IPS-NIHi11 (cell line): ENCODE measurements at places on chromosomes 5 and 9.
A peak's percentile ranks its signal among the peaks of the same experiment; 100 is the strongest.

DNA sequence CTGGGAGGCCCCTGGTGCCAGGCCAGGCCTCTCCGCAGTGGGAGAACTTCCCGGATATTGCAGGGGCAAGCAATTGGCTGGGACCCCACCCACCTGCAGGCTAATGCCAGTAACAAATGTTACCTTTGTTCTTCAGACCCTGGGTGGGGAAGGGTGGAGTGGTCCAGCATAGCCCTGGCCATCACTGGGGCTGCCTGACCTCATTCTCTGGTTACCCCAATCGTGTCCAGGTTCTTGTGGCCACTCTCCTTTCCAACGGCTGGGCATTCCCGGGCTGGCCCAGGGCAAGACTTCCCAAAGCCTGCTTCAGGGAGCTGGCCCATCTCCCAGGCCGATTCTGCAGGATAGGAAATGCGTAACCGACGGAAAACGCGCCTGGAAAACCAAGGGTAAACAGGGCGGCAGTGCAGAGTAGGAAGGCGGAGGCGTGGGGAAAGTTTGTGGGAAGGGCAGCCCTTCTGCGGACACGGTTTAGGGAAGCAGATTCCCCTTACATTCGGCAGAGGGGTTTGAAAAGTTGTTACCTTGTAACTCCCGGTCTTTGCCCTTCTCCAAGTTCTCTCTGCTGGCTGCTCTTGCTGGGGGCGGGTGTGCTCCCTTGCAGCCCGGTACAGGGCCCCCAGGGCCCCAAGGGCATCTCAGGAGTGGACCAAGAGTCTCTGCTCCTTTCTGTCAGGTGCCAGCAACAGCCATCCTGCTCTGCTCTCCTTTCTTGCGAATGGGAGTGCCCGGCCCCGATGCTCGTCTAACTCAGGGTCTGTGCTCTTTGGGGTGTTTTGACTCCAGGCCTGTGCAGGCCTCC, 3.5 kb downstream of the NRARP start:
- no peak for DNase-seq

DNA sequence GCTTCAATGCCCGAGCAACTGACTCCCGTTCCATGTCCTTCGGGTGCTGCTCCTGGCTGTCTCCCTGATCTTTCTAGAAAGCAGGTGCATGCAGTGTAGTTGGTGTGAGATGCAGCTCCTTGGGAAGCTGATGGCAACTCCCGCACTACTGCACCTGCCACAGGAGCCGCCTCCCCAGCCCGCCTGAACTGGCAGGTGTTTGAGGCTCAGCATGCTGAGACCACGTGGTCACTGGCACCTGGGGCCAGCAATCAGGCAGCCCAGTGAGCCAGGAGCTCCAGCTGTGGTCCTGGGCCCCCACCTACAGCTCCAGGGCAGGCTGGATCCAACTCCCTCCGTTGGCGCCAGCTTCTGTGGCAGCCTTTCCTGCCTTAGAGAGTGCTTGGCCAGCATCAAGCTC, 111.5 kb downstream of the ICE1 start:
- DNase-seq, result no peak

DNA sequence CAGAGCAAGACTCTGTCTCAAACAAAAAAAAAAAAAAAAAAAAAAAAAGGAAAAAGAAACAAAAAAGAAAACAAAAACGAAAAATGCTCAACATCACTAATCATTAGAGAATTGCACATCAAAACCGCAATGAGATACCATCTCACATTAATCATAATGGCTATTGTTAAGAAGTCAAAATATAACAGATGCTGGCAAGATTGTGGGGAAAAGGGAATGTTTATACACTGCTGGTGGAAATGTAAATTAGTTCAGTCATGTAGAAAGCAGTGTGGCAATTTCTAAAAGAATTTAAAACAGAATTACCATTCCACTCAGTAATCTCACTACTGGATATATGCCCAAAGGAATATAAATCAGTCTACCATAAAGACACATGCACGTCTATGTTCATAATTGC, 50.4 kb upstream of the PRR16 start:
- DNase-seq, result no peak

GRCh38 chr5:173041881-173042762, 14.0 kb upstream of the CREBRF start:
- DNase-seq, result no peak

- no peak for DNase-seq
These were observed 57.5 kb downstream of the COL27A1 start for GRCh38 chr9:114212826-114213225.

DNA sequence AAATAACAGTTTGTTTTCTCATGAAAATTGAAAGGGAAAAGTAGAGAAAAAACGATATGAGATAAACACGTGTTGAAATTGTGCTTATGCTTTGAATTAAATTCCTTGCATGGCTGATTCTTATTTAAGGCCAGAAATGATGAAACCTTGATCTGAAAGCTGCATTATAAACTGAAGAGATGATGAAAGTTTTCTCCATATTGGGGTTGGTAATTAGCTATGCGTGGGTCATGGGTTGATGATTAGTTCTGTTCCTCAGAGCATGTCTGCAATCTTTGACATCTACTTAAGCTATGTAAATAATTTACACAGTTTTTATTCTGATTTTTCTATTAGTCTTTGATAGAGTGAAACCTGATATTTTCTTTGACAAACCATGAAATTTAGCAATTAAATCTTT, 264.1 kb downstream of the CD180 start:
- no peak for DNase-seq

DNA sequence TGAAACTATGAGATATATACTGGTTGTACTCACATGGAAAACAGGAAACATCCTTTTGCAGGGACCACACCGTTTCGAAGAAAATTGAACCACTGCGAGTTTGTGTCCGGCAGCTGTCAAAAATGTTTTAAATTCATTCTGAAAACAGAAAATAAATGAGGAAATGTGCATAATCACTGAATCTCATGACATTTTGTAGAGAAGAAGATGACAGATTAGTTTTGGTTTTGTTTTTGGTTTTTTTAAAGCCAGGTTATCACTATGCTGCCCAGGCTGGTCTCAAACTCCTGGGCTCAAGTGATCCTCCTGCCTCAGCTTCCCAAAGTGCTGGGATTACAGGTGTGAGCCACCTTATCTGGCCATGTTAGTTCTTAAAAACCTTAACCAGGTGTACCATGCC, 3.5 kb downstream of the TXNDC8 start:
- DNase-seq, result no peak

DNA sequence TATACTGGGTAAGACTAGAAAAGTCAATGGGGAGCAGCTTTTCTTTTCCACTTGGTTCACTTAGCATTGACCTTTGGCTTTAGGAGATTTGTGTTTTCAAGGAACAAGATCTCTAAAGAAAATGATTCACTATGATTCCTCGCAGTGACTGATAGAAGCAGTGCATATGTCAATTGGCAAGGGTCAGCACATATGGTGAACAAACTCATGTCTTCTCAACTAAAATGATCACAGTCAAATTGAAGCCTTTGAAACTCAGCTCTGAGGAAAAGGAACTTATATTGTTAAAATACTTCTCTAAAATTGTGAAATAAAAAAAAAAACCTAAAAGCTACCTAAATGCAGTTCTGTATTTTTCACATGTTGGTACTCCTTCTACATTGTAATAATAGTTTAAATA, 43.2 kb upstream of the IL7R start:
- DNase-seq, result no peak

- no peak for DNase-seq
These were observed 112.4 kb downstream of the FSTL4 start for GRCh38 chr5:133499895-133500294.

DNA sequence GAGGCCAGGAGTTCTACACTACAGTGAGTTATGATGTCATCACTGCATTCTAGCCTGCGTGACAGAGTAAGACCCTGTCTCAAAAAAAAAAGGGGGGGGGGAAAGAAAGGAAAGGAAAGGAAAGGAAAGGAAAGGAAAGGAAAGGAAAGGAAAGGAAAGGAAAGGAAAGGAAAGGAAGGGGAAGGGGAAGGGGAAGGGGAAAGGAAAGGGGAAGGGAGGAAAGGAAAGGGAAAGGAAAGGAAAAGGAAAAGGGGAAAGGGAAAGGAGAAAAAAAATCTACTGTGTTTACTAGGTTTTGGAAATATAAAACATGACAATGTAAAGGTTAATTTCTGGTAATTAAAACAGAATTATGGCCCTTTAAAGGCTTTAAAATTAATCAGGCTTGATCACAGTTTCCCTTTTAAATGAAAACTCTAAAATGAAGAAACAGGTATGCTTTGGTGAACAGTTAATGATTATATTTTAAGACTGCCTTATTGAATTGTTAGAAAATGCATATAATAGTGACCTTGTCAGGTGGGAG, 131.9 kb upstream of the POU5F2 start:
- DNase-seq, result no peak

DNA sequence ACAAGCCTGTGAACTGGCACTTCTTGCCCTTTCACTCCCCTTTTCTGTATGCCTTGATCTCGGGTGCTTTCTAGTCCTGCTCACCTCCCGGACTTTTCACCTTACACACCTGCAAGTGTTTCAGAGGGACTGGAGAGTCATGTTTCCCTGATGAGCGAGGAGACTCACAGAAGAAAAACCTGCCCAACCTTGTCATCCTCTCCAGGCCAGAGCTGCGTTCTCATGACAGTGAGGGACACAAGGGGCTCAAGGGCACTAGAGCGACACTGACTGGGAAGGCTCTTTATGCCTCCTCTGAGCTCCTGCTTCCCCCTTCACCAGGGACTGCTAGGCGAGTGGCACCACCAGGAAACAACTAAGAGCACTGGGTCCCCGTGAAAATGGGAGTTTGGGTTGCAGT, 376.9 kb upstream of the RPS23 start:
- no peak for DNase-seq

DNA sequence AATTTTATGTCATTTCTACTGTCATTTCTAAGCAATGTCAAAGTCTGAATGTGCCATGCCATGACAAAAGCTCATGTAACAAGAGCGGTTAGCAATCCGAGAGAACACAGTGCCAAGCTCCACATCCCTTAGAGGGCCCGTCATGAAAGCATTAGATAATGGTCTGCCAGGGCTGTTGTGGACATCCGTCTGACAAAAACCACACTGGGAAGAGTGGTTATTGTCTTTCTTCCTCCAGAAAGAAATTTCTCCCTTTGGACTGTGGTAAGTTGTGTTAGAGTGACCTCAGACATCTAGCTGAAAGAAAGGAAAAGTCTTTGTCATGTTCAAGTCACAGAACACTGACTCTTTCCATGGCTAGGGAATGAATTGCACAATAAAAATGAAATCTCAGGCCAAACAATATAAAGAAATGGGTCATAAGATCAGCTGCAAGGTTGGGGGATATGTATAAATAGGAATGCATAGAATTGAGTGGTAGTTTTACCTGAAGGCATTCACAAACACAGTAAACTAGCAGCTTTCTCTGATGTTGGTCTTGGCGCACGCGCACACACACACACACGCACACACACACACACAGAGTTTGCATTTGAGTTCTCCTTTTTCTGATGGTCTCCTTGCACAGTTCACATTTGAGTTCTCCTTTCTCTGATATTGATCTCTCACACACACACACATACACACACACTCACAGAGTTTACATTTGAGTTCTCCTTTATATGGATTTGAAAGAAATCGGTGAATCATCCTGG, 5.3 kb downstream of the SLC1A3 start:
- no peak for DNase-seq

DNA sequence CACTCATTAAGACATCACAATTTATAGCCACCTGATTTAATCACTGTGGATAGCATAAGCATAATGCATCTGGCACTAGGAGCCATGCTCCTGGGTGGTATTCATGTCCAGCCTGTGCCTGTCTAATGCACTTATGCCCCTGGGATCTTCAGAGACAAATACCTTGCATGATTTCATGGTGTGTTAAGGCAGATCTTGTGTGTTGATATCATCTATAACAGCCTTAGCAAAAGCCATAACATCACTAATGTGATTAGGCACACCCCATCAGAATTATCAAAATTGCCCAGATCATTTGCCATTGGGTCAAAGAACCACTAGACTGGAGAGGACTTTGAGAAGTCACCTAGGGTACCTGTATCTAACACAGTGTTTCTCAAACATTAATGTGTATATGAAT, 43.7 kb upstream of the SELENOP start:
- DNase-seq, result no peak

- peak; percentile 77 for DNase-seq
These were observed 4.5 kb upstream of the SET start for GRCh38 chr9:128684325-128685199.

DNA sequence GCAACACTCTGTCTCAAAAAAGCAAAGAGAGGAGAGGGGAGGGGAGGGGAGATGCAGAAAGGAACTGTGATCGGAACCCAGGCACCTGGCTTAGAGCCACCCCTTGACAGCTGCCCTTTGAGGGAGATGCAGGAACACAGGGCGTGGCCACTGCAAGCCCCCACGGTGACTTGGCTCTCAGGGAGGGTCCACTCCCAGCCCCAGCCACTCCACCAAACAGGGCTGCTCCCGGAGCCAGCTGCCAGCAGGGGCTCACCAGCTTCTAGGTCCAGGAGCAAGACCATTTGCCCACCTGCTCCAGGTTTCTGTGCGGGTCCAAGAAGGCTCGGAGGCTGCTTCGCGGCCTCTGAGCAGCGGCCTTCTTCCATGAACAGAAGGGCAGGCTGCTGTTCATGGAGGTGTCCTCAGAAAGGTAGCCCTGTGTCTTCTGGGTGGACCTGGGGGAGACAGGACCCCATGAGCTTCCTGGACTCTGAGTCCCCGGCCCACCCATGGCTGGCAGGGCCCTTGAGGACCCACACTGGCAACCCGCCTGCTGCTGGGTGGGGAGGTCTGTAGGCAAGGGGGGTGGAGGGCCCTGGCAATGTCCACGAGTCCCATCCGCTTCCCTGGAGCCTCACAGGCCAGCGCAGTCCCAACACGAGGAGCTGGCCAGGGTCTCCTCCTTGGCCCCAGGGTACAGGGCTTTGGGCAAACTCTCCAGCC, 7.9 kb downstream of the C9orf50 start:
- DNase-seq, result no peak

GRCh38 chr5:65012301-65012892, 243.7 kb downstream of the CWC27 start:
- DNase-seq, result no peak

- DNase-seq, result no peak
These were observed 5.5 kb downstream of the NUDT2 start for GRCh38 chr9:34334916-34335315.

DNA sequence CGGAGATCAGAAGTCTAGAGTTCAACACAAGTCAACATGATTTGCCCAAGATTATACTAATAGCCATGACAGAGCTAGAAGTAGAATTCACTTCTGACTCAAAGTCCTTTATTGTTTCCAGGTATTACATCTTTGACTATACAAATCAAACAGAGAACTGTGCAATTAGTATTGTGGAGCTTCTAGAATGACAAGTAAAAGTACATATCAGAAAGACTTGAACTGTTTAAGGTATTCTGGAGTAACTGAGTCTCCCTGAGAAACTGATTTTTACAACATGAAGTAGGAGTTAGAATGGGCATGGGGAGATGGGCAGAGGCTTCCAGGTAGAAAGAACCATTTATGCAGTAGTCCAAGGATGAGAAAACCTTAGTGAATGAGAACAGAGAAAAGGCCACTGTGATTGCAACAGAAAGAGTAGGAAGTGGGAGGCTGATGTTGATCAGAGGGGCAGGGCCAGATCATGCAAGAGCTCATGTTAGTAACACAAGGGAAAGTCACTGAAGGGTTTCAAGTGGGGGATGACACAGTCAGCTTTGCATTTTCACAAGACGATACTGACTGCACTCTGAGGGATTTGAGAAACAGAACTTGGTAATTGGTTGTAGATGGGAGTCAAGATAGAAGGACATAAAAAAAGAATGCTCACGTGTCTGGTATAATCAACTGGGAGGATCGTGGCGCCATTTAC, 280.7 kb downstream of the RFX3 start:
- no peak for DNase-seq
